ENCODE measurements at places on chromosomes 12 and 14.

DNA sequence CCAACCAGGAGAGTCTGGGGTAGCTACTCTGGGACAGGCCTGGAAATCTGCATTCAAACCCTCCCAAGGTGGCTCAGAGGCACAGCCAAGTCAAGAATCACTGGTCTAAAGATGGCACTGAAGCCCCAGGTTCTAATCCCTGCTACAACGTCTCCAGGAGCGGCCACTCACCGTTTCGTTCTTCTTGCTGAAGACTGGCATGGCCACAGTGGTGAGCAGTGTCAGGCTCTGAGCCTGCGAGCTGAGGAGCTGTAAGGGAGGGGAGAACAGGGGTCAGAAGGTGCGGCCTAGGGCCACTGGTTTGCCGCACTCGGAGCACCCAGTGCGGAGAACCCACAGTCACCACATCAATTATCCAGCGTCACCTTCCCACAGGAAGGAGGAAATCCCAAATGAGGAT lies 38.8 kb downstream of the CACNA2D4 start:
- DNase-seq: peak; percentile 5

DNA sequence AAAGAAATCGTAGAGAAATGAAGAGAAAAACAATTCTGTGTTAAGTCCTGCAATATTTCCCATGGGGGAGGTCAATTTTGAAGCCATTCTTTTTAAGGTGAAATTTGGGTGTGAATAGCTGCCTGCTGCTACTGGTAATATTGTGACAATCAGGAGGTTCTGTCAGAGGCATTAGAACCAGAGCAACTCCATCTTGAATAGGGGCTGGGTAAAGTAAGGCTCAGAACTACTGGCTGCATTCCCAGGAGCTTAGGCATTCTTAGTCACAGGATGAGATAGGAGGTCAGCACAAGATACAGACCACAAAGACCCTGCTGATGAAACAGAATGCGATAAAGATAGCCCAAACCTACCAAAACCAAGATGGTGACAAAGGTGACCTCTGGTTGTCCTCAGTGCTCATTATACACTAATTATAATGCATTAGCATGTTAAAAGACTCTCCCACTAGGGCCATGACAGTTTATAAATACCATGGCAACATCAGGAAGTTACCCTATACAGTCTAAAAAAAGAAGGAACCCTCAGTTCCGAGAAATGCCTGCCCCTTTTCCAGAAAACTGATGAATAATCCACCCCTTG lies 24.8 kb upstream of the MTHFD1 start:
- no peak for DNase-seq

GRCh38 chr14:56494167-56494566 lies 85.4 kb upstream of the TMEM260 start:
- no peak for DNase-seq

DNA sequence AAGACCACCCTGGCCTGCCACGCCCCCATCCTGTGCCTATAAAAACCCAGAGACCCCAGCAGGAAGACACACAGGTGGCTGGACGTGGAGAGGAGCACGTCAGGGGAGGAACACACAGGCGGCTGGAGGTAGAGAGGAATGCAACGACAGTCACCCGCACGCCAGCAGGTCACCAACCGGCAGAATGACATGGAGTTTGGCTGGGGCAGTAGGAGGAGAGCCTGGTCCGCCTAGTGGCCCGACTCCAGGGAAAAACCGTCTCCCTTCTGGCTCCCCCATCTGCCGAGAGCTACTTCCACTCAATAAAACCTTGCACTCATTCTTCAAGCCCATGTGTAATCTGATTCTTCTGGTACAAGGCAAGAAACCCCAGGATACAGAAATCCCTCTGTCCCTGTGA lies 62.7 kb upstream of the KCNH3 start:
- DNase-seq: no peak

GRCh38 chr12:124674937-124675336 lies 107.5 kb upstream of the NCOR2 start:
- no peak for DNase-seq

DNA sequence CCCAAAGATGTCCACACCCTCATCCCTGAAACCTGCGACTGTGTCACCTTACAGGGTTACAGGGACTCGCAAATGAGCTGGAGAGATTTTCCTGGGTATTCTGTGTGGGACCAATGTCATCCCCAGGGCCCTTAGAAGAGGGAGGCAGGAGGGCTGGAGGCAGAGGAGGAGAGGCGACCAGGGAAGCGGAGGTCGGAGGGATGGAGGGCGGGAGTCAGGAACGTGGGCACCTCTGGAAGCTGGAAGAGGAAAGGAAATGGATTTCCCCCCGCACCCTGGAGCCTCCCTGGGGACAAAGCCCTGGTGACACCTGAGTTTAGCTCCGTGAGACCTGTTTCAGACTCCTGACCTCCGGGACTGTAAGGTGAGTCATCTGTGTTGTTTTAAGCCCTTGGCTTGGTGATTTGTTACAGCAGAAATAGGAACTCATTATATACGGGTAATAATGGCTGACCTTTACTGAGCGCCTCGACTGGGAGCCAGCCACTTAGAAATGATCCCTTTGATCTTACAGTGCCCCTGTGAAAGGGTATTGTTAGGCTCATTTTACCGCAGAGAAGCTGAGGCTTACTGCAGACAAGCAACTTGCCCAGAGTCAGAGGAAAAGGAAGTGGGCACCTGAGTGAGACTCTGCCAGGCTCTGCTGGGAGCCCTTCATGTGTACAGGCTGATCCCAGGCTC lies 29.3 kb upstream of the FZD10 start:
- no peak for DNase-seq

DNA sequence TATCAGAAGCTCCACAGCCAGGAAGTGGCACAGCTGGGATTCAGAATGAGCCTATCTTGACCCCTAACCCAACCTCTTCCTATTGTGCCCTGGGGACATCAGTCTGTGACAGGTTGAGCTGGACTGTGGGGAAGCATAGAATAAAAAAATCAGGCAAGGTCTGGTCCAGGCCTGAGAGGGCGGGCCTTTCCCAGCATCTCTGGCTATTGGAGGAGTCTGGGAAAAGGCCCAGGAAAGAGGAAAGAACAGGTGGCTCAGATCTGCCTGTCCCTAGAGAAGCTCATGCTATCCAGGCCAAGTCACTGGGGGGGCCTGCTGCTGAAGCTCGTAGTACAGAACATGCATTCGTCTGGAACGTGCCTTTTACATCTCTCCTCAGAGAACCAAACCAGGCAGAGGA lies 100.5 kb downstream of the PPM1H start:
- no peak for DNase-seq

DNA sequence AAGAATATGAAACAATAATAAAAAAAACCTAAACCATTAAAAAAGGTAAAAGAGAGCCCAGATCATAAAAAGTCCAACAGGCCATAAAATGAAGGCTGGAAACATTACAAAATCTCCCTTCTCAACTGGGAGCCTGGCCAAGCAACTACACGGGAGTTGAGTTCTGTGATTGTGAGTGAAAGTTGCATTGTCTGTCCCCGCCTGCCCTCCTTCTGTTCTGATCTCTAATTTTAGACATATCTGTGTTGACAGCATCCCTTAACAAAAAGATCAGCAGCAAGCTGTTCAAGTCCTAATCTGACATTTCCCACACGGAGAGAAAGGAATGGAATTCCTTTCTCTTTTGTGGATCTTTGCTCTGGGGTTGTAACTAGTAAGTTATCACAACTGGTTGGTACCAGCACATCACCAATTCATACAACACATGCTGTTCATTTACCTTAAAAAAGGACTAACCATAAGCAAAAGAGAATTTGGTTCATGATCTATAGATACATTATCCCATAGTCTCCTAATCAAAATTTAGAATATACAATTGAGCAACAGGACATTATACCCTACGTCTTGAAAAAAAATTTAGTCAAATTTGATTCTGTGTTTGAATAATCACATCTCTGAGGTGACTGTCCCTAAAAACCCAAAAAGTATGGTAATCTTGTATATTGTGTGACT lies 205.1 kb upstream of the GZMB start:
- DNase-seq: no peak

- DNase-seq: no peak
Observed at GRCh38 chr14:97572583-97573458, 775.6 kb downstream of the VRK1 start.

DNA sequence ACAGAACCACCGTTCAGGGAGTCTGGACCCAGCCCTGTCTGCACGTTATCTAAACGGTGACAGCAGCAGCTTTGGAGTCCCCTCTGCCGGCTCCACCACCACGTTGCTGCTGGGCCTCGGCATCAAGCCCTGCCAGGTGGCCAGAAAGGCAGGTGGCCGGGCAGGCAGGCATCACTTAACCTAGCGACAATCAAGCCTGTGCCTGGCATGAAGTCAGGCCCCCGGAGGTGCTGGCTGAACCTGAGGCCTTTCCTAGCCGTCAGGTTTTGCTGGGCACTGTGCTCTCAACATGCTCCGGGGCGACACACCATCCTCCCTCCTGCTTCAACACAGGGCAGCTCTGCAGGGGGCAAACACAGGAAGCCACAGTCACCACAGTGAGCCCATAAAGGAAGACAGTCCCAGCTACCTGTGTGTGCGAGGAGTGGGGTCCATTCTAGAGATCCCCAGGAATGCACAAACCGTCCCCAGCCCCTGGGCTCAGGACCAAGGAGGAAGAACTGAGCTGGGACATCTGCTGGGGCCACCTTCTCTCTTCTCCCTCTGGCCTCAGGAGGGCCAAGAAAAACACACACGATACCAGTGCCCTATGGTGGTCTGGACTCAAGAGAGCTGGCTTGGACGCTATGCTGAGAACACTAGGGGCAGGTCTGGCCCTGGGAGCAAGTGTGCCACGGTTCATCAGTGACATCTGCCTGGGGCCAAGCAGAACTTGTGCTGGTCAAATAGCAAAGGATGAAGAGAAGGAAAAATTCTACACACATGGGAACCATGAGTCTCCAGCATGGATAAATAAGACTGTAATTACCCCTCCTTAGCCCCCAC lies 44.7 kb downstream of the CCDC88C start:
- DNase-seq: no peak

DNA sequence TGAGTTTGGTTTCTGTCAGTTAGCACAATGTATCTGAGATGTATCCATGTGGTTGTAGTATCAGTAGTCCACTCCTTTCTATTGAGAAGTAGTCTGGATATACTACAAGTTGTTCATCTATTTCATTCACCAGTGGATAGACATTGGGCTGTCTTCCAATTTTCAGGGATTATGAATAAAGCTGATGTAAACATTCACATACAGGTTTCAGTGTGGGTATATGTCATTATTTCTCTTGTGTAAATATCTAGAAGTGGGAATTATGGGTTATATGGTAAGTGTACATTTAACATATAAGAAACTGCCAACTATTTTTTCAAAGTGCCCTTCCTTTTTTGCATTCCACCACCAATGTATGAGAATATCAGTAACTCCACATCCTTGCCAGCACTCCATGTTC lies 35.9 kb downstream of the PHLDA1 start:
- DNase-seq: no peak

DNA sequence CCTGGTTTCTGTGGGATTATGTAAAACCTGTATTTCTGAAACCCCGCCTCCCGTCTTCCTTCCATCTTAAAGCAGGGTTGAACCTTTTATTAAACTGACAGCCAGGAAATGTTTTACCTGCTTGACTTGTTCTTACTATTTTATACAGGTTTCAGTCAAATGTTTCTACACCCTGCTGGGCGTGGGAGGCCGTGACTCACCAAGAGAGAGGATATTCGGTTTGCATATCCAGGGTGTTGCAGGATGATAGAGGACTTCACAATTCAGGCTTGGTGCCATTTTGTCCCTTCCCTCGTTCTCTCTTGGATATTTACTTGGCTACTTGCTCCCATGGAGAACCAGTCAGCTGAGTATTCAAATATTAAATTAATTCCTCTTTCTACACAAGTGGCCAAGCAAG lies 69.7 kb downstream of the ARF6 start:
- DNase-seq: no peak

GRCh38 chr14:77148510-77149231 lies 7.1 kb upstream of the ZDHHC22 start:
- no peak for DNase-seq

DNA sequence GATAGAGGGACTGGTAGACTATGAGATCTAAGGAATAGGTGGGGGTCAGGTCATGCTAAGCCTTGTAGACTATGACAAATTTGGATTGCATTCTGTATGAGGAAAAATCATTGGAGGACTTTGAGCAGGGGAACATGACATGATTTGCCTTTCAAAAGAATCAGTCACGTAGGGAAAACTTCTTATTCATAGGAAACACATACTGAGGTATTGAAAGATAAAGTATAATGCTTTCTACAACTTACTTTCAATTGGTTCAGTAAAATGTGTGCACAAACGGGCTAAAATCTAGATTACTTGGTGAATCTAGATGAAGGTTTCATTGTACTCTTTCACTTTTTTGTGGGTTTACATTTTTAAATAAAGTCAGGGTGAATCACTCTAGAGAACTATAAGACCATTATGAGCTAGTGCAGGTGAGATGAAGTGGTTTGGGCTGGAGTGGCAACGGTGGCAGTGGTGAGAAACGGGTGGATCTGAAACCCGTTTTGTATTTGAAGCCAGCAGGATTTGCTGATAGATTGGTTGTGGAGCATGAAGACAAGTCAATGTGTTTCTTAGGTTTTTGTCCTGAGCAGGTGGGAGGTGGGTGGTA lies 6.7 kb downstream of the BBS10 start:
- DNase-seq: peak; percentile 19

DNA sequence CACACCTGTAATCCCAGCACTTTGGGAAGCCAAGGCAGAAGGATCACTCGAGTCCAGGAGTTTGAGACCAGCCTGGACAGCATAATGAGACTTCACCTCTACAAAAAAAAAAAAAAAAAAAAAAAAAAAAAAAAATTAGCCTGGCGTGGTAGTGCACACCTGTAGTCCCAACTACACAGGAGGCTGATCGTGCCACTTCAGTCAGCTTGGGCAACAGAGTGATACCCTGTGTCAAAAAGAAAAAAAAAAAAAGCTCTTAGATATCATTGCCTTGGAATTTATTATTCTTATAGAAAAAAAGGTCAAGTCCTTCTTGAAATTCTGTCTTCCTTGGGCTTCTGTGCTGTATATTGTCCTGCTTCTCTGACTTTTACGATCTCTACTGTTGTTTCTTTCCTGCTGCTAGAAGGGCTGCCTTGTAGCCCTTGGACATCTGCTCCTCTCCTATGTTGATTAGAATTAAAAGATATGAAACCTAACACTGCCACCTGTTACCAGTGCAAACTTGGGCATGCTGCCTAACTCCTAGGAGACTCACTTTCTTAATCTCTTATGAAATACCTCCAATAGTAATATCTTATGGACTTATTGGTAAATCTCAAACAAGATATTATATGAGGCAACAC lies 5.7 kb downstream of the TMEM19 start:
- DNase-seq: no peak

GRCh38 chr12:104850781-104851180 lies 107.3 kb downstream of the SLC41A2 start:
- no peak for DNase-seq

- DNase-seq: peak; percentile 69
Observed at GRCh38 chr12:3158851-3159465, 81.8 kb downstream of the TSPAN9 start.

DNA sequence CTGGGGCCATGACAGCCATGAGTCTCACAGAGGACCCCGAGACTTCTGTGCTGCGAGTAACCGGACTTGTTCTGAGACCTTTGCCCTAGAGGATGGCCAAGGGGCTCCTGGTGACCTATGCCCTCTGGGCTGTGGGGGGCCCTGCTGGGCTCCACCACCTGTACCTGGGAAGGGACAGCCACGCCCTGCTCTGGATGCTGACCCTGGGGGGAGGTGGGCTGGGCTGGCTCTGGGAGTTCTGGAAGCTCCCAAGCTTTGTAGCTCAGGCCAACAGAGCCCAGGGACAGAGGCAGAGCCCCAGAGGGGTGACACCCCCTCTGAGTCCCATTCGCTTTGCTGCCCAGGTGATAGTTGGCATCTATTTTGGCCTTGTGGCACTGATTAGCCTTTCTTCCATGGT lies 2.1 kb downstream of the DNAJC22 start:
- peak; percentile 2 for DNase-seq

- DNase-seq: no peak
Observed at GRCh38 chr12:132292328-132293319, 36.8 kb downstream of the GALNT9 start.

- DNase-seq: no peak
Observed at GRCh38 chr12:52606581-52607218, 5.4 kb upstream of the KRT72 start.

Measured in AG20443 (cell line).